CD4-positive, alpha-beta T cell treated with Interleukin-6 for 4 hours (primary cell): ENCODE measurements at places on chromosomes 2 and 18.

DNA sequence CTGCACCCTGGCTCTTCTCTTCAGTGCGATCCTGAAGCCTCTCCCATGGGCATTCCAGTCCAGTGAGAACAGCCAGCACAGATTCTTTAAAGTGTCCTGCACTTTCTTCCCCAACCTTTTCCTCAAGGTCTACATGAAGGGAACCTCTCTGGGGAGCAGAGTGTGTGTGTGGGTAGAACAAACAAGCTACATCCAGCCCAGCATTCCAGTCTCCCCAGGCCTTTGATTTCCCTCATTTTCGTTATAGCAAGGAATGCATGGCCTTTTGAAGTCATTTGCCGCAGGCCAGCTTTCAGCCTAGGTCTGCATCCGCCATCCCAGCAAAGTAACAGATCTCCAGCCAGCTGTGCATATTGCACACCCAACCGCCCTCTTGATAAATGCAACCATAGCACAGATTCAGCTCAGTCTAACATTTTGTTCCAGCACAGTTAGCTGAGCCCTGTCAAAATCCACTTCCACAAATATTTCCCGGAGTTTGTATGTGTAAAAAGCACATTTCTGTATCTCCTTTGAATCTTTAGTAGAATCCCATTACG lies 44.6 kb downstream of the CD8B2 start:
- DNase-seq = no peak

GRCh38 chr2:207787800-207788199 lies 18.1 kb upstream of the FZD5 start:
- DNase-seq = no peak

DNA sequence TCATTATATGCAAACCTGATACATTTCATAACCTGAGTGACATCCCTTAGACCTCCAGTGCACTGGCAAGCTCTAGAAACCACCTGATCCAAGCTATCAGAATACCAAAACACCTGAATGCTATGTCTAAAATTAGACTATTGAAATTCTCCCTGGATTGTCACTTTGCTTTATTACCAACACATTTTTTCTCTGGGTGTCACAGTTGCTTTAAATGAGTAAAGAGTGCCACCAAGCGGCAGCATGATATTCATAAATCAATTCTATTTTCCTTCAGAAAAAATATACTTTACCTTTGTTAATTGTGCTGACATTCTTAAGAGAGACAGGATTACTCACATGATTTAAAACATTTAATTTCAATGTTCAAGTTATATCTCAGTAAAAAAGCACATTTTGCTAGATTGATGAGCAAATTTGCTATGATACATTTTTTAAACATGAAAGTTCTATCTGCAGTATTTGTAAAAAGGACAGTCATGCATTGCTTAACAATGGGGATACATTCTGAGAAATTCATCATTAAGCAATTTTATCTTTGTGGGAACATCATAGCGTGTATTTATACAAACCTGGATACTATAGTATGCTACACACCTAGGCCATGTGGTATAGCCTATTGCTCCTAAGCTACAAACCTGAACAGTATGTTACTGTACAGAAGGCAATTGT lies 338.4 kb upstream of the SLC39A10 start:
- peak; percentile 58 for DNase-seq

- peak; percentile 23 for DNase-seq
These were observed 67.6 kb upstream of the ZFP36L2 start for GRCh38 chr2:43293744-43294695.

GRCh38 chr2:222504719-222505118 lies 80.4 kb downstream of the SGPP2 start:
- DNase-seq = no peak

DNA sequence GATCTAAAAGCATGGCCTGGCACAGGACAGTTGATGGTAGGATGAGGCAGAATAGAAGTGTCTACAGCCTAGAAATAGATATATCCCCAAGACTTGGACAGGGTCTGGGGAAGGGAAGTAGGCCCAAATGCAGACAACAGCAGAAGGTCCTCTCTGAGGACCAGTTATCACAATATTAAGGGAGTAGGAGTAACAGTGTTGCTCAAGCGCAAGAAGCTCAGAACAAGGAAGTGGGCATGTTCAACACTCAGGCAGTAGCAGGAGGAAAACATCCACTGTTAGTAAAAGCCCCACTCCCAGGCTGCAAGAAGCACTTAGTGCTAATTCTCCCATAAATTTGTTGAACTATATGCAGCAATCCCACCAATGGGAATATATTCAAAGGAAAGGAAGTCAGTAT lies 314.7 kb downstream of the METTL4 start:
- no peak for DNase-seq

DNA sequence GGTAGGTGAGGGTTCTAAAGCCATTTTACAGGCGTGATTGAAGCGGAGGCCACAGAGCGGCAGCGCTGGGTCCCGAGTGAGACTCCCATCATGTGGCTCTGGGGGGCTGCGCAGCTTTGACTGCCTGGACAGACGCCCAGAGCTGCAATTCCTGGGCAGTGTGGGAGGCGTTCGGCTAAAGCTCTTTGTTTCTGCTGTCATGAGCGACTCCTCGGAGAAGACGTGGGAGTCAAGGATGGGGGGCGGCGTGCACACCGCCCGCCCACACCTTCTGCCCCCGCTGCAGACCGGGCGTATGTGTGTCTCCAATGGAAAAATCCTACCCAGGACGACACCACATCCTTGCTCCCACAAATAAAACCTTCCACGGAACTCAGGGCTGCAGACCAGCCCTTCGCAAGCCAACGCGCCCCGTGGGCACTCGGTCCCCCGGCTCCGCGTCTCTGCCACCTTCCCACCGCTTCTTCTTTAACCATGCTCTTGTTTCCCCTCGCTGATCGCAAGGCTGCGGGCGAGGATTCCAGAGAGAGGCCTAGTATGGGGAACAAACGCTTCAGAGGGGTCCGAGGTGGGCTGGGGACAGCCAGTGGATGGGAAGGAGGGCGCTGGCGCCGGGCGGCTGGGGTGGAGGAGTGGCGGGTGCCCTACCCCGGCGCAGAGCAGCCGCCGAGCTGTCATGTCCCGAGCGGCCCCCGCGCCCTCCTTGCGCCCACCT lies 680 bp upstream of the LBH start:
- peak; percentile 50 for DNase-seq

GRCh38 chr2:105827351-105828096 lies 82.8 kb downstream of the NCK2 start:
- DNase-seq = no peak

DNA sequence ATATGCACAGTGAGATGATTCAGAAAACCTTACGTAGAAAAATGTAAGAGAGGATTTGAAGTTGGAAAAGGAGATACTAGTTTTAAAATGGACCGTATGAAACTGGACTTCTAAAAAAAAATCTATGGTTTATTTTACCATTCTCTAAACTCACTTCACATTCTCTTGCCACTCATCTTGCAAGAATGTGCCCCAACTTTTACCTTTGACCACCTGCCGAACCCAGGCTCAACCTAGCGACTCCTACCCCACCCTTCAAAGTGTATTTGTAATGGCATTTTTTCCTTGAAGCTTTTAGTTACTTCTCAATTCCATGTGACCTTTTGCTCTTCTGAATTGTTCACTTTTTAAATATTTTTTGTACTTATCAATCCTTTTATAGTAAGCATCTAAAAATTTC lies 160.8 kb downstream of the PHLPP1 start:
- no peak for DNase-seq

DNA sequence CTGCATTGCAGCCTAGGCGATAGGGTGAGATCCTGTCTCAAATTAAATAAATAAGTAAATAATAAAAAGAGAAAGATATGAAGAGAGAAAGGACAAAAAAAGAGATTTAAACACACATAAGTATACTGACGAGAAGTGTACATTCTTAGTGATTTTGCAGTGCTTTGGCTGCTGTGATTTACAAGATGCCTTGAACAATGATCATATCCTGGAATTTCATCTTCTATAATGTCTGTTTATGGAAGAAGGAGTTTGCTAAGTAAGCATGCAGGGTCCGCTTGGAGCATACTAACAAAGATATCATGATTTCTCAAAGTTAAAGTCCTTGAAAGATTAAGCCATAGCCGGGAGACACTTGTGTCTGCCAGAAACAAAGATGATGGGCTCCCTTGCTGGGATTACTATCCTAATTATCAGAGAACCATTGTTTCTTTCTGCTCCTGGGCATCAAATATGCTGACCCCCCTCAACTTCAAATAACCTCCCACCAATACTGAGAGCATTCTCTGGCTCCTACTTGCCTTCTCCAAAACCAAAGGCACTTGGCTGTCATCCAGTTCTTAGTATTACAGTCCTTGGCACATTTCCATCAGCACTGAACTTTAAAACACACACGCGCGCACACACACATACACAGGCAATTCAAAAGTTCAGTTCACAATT lies 47.5 kb upstream of the STAM2 start:
- DNase-seq = no peak

- DNase-seq = no peak
These were observed 38.3 kb upstream of the EPB41L3 start for GRCh38 chr18:5582076-5582475.
